ENCODE measurements at places on chromosomes 2 and 18.

GRCh38 chr2:103618112-103618511 lies 856.3 kb downstream of the TMEM182 start:
- DNase-seq = no peak

- no peak for DNase-seq
Observed at GRCh38 chr2:236802862-236803261, 233.2 kb downstream of the ACKR3 start.

DNA sequence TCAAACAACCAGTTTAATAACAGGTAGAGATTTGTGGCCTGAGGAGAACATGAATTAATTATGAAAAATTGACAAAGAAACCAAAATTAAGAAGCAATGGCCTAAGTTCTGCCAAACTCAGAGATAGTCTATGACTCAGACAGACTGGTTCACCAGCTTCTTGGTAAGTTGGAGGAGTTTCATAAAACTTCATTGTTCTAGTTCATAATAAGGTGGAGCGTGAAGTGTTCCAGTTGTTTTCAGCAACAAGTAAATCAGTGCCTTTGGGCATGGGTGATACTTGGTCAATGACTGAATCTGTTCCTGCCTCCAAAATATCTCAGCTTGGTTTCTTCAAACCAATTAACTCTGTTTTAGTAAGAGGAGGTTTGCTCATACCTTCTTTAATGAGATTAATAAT lies 40.0 kb downstream of the SLC40A1 start:
- DNase-seq = no peak

DNA sequence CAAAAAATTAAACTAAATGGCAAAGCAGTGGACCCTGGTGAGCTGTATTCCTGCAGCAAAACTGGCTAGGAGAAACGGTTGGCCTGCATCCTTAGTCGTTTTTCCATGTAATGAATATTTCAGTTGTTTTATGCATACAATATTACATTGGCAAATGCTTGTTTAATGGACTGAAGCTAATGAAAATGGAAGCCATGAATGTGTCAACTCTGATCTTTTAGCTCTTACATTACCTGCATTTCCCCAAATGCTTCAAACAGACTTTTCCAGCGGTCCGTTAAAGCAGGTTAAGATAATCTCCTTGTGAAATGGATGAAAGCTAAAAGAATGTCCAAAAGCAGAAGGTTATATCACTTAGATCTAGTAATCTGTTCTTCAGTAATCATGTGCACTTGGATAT lies 686.3 kb upstream of the SETBP1 start:
- no peak for DNase-seq

DNA sequence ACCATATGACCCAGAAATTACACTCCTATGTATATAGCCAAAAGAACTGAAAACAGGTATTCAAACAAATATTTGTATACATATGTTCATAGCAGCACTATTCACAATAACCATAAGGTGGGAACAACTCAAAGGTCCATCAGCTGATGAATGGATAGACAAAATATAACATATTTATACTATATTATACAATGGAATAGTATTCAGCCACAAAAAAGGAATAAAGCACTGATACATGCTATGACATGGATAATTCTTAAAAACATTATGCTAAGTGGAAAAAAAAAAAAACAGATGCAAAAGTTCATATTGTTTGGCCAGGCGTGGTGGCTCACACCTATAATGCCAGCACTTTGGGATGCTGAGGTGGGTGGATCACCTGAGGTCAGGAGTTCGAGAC lies 52.0 kb downstream of the SLC25A12 start:
- no peak for DNase-seq

- DNase-seq = no peak
Observed at GRCh38 chr2:44707945-44708660, 233.4 kb upstream of the SIX3 start.

DNA sequence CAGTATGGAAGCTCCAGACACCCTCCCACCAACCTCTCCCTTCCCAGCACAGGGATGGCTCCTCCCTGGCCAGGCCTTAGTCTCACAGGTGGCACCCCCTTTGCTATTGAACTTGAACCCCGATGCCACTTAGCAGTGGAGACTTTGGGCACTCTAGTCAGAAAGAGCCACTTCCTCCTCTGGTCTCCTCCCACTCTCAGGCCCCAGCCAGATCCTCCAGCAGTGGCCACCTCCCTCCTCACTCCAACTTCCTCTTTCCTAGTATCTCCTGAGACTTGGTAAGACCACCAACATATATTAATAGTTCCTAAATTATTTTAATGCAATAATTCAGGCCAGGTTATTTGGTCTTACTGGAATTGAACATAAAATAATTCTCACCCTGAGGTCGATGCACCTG lies 437.2 kb upstream of the ID2 start:
- no peak for DNase-seq
